ENCODE measurements at places on chromosomes 1 and 21. TPM values are rescaled to one million over a fixed set of nuclear protein-coding genes. Genes with fewer than 3 reads are reported as not detected.

DNA sequence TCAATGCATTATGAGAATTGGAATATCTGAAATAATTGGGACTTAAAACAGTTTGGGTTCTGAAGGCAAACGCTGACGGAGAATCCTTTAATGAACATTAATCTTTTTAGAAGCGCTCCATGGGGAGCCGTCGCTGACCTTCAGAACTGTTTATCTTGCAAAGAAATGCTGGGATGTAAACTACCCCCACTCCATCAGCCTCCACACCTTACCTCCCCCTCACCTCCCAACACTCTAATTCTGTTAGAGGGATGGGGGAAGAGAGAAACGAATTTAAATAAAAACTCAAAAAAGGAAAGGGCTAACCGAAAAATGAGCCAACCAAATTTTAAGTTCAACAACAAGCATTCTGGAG is 44.1 kb upstream of the DNAJC6 start:
- H3K4me1 ChIP-seq = peaks cover 12% of the 10 kb centered on the region
- DNase-seq = no peak
- H3K27ac ChIP-seq = peak overlapping the region; percentile 62
- no peaks in the 10 kb centered on the region for H3K36me3 ChIP-seq

The A3GALT2 gene
- total RNA-seq = not detected

The PRKAA2 gene
- 9.0 TPM for total RNA-seq

DNA sequence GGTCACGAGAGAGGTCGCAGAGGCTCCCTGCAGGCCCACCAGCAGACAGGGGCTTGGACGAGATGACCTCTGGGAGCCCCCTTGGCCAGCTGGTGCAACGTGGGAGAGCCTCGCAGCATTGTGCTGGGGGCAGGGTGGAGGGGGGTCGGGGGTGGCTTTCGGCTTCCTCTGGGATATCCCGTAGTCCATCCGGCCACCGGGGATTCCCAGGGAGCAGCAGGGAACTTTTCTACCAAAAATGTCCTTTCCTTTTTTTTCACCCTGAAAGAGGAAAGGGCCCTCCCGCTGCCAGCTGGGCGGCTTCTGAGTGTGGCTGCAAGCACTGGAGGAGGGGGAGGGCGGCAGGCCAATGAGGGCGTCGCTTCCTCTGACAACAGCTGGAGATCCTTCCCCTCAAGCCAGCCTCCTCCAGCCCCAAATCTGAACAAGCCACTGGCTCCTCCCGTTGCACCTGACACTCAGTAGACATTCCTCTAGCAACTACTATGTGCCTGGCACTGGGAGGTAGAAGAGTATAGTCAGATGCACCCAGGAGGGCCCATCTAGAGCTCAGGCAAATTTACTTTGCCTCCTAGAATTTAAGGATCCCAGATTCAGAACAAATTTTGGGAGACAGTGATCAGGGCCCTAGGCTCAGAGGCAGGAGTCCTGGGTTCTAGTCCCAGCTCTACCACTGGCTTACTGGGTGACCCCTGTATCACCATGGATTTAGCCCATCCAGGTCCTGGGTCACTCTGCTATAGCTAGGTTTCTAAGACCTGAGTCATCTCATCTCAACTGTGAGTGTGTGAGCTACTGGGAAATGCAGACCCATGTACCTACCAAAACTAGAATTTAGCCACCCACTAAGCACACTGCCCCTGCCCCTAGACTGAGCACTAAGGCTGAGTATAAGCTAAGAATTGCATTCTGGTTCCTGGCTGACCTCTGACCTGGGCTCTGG is 2.7 kb downstream of the MOB3C start:
- H3K4me3 ChIP-seq = peak overlapping the region; percentile 33
- DNase-seq = peak; percentile 94
- peaks cover 54% of the 10 kb centered on the region for H3K4me1 ChIP-seq
- no peaks in the 10 kb centered on the region for H3K27me3 ChIP-seq
- peak overlapping the region; percentile 96 for H3K27ac ChIP-seq

The ACP6 gene
- total RNA-seq = 3.5 TPM

- H3K27me3 ChIP-seq = peaks cover 52% of the 10 kb centered on the region
- H3K4me1 ChIP-seq = peaks cover 4% of the 10 kb centered on the region
- H3K27ac ChIP-seq = no peak overlapping the region
- no peak overlapping the region for H3K4me3 ChIP-seq
- no peaks in the 10 kb centered on the region for H3K36me3 ChIP-seq
Measured at GRCh38 chr1:190479516-190479915, 1.9 kb upstream of the BRINP3 start.

The FAAH gene
- 52.9 TPM for total RNA-seq

The HES5 gene
- total RNA-seq = 9.6 TPM

DNA sequence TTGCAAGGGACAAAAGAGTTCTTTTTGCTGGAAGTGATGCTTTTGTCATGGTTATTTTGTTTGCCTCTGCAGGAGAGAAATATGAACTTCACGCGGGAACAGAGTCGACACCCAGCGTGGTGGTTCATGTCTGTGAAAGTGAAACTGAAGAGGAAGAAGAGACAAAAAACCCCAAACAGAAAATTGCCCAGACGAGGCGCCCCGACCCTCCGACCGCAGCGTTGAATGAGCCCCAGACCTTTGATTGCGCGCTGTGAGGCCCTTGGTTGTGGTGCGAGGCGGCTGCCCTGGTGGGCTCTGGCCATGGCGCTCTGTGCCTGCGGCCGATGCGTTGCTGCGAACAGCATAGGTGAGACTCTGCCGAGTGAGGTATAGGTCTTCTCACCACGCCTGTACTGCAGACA is 20.9 kb upstream of the NCMAP start:
- DNase-seq = peak; percentile 31
- H3K4me1 ChIP-seq = no peaks in the 10 kb centered on the region
- H3K4me3 ChIP-seq = peak overlapping the region; percentile 16
- H3K36me3 ChIP-seq = peaks cover 45% of the 10 kb centered on the region
- no peaks in the 10 kb centered on the region for H3K27me3 ChIP-seq
- H3K27ac ChIP-seq = peak overlapping the region; percentile 45

- H3K4me3 ChIP-seq = no peak overlapping the region
- no peaks in the 10 kb centered on the region for H3K27me3 ChIP-seq
- no peak overlapping the region for H3K27ac ChIP-seq
- DNase-seq = no peak
- peaks cover 87% of the 10 kb centered on the region for H3K36me3 ChIP-seq
Measured at GRCh38 chr1:248851390-248851789, 7.5 kb downstream of the ZNF692 start.

The CASQ1 gene
- not detected for total RNA-seq

DNA sequence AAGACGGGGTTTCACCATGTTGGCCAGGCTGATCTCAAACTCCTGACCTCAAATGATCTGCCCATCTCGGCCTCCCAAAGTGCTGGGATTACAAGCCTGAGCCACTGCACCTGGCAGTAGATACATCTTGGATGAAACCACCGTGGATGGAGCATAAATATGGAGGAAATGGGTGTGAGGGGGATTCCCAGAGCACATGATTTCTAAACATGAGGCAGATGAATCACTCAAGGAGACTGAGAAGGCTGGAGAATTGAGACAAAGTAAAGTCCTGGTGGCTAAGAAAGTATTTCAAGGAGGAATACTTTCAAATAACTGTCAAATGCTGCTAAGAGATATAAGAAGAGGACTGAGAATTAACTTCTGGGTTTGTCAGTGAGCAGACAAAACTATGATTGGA is 5.4 kb upstream of the PGBD5 start:
- H3K4me3 ChIP-seq = no peak overlapping the region
- H3K27ac ChIP-seq = no peak overlapping the region
- peaks cover 2% of the 10 kb centered on the region for H3K27me3 ChIP-seq
- no peak for DNase-seq

- H3K27me3 ChIP-seq = peaks cover 16% of the 10 kb centered on the region
- no peak overlapping the region for H3K4me3 ChIP-seq
- no peak for DNase-seq
- H3K4me1 ChIP-seq = peaks cover 10% of the 10 kb centered on the region
Measured at GRCh38 chr21:26962621-26963181, 4.2 kb downstream of the ADAMTS5 start.

DNA sequence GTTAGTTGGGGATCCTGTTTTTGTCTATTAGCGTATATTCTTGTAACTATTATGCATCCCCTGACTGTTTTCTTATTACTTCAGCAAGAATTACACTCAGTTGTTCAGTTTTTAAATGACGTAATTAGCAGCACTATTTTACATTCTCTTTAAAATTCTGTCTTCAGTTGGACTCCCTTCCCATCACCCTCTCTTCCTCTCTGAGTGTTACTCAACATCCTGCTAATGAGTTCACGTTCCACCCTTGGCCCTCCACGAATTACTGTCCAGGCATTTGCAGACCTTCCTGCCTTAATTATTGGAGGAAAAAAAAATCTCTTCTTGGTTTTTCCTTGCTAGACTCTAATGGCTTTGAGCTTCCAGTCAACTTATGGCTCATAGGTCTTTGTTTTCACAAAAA is 23.6 kb upstream of the FAM78B start:
- H3K4me3 ChIP-seq = no peak overlapping the region
- no peaks in the 10 kb centered on the region for H3K4me1 ChIP-seq
- no peak for DNase-seq
- no peaks in the 10 kb centered on the region for H3K36me3 ChIP-seq
- H3K27ac ChIP-seq = no peak overlapping the region
- no peaks in the 10 kb centered on the region for H3K27me3 ChIP-seq

GRCh38 chr1:150221552-150221951 is 14.4 kb downstream of the ANP32E start:
- no peaks in the 10 kb centered on the region for H3K4me1 ChIP-seq
- no peaks in the 10 kb centered on the region for H3K27me3 ChIP-seq
- no peak overlapping the region for H3K27ac ChIP-seq
- H3K36me3 ChIP-seq = peaks cover 66% of the 10 kb centered on the region

DNA sequence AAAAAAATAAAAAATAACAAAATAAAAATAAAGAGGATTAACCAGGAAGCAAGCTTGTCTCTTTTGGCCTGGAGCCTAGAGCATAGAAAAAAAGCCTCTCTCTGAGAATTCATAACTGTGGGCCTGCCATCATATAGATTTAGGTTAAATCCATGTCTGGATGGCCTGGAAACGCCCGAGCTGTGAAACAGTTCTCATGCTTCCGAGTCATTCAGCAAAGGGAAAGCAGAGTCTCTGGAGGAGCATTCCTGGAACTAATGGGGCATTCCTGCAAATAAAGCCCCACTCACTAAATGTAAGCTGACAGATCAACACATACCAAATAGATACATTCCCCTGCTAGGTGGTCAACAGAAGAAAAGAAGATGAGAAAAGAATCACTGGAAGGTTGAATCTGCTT is 75.8 kb upstream of the GNG4 start:
- peaks cover 95% of the 10 kb centered on the region for H3K36me3 ChIP-seq
- H3K27me3 ChIP-seq = no peaks in the 10 kb centered on the region
- H3K4me1 ChIP-seq = no peaks in the 10 kb centered on the region
- H3K27ac ChIP-seq = no peak overlapping the region
- DNase-seq = peak; percentile 30
- H3K4me3 ChIP-seq = no peak overlapping the region

- H3K4me1 ChIP-seq = peaks cover 15% of the 10 kb centered on the region
- H3K4me3 ChIP-seq = no peak overlapping the region
- H3K27ac ChIP-seq = no peak overlapping the region
- no peak for DNase-seq
- no peaks in the 10 kb centered on the region for H3K27me3 ChIP-seq
Measured at GRCh38 chr1:28056129-28056925, 32.1 kb downstream of the EYA3 start.

The TMIGD3 gene
- not detected for total RNA-seq

- no peaks in the 10 kb centered on the region for H3K36me3 ChIP-seq
- no peaks in the 10 kb centered on the region for H3K27me3 ChIP-seq
- H3K4me1 ChIP-seq = no peaks in the 10 kb centered on the region
- no peak for DNase-seq
Measured at GRCh38 chr1:95033843-95034242, 38.9 kb downstream of the ALG14 start.

DNA sequence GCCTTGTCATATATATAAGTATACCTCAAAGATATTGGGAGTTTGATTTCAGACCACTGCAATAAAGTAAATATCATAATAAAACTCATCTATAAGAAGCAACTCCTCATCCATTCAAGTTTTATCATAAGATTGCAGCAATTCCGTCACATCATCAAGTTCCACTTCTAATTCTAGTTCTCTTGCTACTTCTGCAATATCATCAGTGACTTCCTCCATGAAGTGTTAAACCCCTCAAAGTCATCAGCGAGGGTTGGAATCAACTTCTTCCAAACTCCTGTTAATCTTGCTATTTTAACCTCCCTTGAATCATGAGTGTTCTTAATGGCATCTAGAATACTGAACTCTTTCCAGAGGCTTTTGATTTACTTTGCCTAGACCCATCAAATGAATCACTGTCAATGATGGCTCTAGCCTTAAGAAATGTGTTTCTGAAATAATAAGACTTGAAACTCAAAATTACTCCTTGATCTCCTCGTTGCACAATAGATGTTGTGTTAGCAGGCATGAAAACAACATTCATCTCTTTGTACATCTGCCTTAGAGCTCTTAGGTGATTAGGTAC is 88.3 kb downstream of the RPE65 start:
- H3K27ac ChIP-seq = no peak overlapping the region
- no peak for DNase-seq
- H3K4me1 ChIP-seq = peaks cover 24% of the 10 kb centered on the region
- no peak overlapping the region for H3K4me3 ChIP-seq
- H3K36me3 ChIP-seq = no peaks in the 10 kb centered on the region
- no peaks in the 10 kb centered on the region for H3K27me3 ChIP-seq

The EPHA8 gene
- not detected for total RNA-seq

DNA sequence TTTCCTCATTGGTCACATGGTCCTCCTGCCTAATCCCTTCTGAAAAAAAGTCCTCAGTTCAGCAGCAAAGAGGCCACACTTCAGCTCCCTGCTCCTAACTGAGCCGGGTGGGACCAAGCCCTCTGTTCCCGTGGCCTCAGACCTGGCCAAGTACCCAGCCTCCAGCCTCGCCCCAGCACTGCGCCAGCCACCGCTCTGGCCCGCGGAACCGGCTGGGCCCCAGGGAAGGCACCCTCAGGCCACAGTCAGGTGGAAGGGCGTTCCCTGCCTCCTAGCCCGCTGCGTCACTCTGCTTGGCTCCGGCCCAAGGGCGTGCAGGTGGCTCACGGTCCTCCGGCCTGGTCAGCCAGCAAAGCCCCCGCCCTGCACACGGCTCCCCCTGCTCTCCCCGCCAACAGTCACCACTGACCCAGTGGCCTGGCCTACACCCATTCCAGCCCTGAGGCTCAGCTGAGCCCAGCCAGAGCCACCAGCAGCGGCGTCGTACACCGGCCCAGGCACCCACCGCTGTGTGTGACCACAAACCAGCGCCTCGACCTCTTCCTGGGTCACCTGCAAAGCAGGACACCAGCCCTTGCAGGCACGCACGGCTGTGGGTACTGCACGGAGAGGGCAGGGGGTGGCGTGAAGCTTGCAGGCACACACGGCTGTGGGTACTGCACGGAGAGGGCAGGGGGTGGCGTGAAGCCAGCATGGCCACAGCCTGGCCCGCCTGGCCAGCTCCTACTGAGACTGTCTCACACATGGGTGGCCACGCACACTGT is 19.4 kb downstream of the NADK start:
- H3K27ac ChIP-seq = peak overlapping the region; percentile 84
- peaks cover 92% of the 10 kb centered on the region for H3K36me3 ChIP-seq
- H3K27me3 ChIP-seq = no peaks in the 10 kb centered on the region
- peak; percentile 95 for DNase-seq

The DIO1 gene
- not detected for total RNA-seq

The KRTAP21-2 gene
- total RNA-seq = not detected
